Anterior cingulate cortex (tissue), 58 donors: ENCODE measurements at places on chromosomes 12 and 14.

DNA sequence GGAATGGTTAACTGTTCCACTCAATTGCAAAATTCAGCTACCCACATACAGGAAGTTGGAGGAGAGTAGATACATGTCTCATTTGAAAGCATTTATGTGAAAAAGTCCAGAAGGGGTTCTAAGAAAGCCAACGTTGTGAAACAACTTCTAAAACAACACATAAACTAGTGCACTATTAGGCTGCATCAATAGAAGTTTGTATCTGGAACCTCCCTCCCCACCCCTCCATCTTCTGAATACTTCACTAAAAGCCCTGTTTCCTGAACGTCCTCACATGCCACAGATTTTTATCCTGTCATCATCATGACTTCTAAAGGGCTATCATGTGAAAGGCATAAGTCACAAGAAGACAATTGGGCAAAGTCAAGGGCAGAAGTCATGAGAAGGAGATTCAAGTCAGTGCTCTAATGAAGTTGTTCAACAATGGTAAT is 5.5 kb downstream of the KRT79 start:
- DNase-seq, result no peak

DNA sequence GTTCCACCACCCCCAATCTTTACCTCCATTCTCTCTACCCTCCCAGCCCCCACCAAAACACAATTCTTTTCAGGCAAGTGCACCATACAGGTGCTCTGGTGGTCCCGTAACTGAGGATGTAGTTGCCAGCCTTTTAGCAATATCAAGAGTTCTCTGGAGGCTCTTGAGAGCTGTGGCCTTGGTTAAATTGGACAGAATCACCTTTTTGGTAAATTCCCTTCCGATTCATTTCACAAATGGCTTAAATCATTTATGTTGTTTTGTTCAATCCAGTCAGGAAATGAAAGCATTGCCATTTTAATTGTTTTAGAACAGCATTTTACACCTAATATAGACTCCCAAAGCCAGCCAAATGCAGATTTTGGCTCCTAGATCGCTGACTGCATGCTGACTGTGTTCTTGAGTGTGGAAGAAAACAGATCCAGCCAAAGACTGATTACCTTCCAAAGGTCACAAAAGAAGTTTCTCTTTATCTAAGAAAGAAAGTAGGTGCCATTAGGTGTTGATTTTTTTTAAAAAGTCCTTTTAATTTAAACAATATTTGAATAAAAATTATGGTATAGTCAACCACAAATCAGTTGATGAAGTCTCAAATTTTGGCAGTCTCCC is 25.6 kb downstream of the CRADD start:
- no peak for DNase-seq

GRCh38 chr12:113445544-113446171 is 23.5 kb downstream of the SDSL start:
- no peak for DNase-seq

DNA sequence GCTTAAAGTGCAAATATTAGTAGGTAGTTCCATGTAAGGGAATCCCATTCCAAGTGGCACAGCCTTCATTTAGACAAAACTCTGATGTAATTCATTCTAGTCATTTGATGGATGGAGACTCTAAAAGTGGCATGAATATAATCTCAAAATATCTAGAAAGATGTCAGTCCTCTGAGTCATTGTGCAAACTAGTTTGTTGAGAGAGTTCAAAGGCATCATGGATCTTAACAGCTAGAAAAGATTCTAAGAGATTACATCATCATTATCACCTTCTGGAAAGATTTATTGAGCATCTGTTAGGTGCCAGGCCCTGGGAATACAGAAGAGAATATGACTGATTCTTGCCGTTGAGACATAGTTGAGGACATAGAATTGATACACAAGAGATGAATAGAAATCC is 30.7 kb downstream of the CRADD start:
- no peak for DNase-seq

DNA sequence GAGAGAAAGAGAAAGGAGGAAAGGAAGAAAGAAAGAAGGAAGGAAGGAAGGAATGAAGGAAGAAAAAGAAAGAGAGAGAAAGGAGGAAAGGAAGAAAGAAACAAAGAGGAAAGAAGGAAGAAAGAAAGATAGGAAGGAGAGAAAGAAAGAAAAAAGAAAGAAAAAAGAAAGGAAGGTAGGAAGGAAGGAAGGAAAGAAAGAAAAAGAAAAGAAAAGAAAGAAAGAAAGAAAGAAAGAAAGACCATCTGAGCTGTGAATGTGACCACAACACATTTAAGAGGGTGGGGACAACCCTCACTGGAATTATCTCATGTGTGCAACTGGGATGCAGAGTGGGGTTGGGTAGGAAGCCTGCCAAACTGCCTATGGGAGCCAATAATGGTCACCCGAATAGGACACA is 36.0 kb upstream of the BATF start:
- DNase-seq, result no peak

DNA sequence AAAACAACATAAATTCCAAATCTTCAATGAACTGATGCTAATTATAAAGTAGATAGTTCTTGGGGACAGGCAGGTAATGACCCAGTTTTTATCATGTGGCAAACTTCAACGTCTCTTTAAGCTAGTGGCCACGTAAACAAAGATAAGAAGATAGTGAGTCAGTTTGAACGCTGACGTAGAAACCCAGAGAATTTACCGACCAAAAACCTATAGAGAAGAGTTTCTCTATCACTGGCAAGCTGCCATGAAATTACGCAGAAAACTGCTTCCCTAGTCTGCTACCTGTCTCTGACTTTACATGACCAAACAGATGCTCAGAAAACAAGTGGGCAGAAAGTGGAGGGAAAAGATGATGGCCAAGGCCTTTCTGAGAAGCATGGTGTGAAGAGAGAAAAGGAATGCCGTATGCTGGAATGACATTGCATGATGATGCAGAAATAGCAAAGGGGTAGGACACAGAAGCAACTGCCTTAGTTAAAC is 136.3 kb downstream of the ITPR2 start:
- no peak for DNase-seq

- no peak for DNase-seq
Observed at GRCh38 chr14:100826391-100827100, 628 bp downstream of the MEG3 start.

- no peak for DNase-seq
Observed at GRCh38 chr14:95577870-95578269, 43.0 kb downstream of the GLRX5 start.

GRCh38 chr12:118356809-118357256 is 15.9 kb downstream of the TAOK3 start:
- no peak for DNase-seq

GRCh38 chr12:132562489-132563021 is 47.8 kb downstream of the LRCOL1 start:
- no peak for DNase-seq
